NK-92 treated with Interleukin-12 subunit alpha and Interleukin-12 subunit beta, amount 100 ng/mL, for 24 hours (cell line): ENCODE measurements at places on chromosomes 6 and 20.

DNA sequence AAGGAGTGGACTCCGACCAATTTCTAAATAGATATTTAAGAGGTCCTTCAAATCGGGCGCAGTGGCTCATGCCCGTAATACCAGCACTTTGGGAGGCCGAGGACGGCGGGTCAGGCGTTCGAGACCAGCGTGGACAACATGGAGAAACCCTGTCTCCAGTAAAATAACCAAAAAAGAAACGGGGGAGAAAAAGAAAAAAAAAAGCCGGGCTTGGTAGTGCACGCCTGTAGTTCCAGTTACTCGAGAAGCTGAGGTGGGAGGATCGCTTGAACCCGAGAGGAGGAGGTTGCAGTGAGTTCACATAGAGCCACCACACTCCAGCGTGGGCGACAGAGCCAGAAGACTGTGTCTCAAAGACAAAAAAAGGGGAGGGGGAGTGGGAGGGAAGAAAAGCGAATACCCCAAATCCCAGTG, 53.3 kb upstream of the HFE start:
- no peak for DNase-seq

DNA sequence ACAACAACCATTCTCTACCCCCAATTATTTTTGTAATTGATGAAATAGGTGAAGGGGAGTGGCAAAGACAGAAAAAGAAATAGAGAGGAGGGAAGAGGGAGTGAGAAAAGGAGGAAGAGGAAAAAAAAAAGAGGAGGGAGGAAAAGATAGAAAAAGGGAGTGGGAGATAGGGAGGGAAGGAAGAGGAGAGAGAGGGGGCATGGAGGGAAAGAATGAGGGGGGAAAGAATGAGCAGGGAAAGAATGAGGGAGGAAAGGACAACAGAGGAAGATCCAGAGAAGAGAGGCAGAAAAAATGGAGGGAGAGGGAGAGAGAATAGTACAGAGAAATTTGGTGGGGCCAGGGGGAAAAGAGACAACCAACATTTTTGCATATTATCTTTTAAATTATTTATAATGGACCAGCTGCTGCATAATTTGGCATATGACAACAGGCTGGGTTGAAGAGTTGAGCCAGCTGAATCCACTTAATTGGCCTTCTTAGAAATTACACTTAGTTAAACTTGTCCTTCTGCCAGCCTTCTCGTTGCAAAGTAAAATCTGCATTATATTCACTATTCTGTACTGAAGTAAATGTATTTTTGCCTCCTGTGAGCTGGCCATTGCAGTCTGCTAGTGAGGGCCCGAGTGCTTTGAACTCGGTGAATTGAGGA, 101.0 kb downstream of the ARHGAP18 start:
- no peak for DNase-seq

DNA sequence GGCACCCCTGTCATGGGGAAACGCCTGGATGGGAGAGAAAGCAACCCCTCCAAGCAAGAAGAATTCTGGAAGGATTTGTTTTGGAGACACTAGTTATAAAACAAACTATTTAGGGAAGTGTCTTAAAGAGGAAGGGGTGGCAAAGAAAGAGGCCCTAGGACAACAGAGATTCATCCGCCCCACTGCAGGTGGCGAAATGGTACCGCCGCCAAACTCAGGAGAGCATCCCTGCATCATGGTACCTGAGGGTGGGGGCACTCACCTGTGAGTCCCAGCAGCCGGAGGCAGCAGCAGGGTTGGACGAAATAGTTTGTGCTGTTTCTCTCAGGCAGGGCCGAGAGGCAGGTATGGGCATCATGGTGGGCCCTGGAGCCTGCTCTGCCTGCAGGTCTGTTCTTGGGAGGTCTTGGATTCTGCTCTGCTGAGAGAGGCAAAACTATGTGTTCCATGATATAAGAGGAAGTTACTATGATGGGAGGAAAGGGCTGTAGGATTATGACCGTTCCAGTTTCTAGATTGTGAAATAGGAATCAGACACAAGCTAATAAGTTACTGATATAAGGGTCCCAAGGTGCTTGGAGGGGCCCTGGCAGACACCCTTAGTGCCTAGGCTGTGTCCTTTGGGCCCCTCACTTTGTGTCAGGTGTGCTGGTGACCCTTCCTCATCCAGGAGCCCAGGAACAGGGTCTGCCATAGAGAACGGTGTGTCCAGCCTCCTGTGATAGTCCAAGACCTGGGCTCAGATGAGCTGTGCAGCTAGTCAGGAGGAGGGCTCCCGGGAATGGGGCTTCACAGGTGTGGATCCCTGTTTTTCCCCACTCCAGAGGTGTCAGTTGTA, 20.4 kb downstream of the SIRPD start:
- no peak for DNase-seq

- no peak for DNase-seq
These were observed 196.8 kb downstream of the SMOC2 start for GRCh38 chr6:168637834-168638233.

GRCh38 chr6:44480097-44480541, 92.6 kb downstream of the CDC5L start:
- no peak for DNase-seq

- DNase-seq, result no peak
These were observed 43.4 kb upstream of the TRAM2 start for GRCh38 chr6:52620055-52620905.

- DNase-seq, result no peak
These were observed 1.4 kb downstream of the FGD2 start for GRCh38 chr6:37006793-37007339.
